Right ventricle myocardium superior (tissue), 1 donor: ENCODE measurements at places on chromosomes 6 and 20.

DNA sequence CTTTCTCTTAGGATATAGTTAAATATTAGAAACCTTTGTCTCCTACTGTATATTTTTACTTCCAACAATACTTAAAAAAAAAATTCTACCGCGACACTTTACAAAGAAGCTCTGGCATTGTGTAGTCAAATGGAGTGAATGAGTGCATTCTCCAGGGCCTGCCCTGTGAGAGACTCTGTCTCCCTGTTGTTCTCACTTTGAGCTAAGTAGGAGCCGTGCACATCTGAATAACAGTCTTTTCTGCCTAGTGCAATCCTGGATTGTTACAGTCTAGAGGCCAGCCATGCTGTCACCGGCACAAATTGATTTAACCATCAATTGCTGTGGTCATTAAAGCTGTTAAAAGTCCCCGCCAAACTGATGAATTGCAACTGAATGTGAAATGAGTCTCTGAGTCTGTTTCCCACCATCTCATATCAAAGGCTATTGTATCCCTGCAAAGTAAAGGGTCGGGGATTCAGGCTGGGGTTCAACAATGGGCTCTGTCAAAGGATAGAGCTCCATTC, 156.0 kb downstream of the RFPL4B start:
- DNase-seq: no peak

- no peak for DNase-seq
These were observed 22.6 kb upstream of the BTN3A2 start for GRCh38 chr6:26342106-26343004.

DNA sequence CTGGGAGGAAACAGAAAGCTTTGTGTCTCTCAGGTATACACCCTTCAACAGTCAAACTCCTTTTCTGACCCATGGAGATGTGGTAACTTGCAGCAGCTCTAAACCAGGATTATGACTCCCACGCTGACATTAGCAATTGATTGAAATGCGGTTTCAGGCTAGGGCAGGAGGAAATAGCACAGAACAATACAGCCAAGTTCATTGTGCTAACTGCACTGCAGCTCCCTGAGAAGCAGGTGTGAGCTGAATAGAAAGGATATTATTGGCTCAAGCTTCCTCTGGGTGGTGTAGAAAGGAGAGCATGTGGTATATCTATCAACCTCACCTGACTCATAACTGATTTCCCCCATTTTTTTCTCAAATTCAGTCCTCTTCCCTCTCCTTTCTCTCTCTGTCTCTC, 612.3 kb upstream of the BTBD3 start:
- no peak for DNase-seq

- DNase-seq: no peak
These were observed 169.7 kb downstream of the EYA4 start for GRCh38 chr6:133410638-133411435.

DNA sequence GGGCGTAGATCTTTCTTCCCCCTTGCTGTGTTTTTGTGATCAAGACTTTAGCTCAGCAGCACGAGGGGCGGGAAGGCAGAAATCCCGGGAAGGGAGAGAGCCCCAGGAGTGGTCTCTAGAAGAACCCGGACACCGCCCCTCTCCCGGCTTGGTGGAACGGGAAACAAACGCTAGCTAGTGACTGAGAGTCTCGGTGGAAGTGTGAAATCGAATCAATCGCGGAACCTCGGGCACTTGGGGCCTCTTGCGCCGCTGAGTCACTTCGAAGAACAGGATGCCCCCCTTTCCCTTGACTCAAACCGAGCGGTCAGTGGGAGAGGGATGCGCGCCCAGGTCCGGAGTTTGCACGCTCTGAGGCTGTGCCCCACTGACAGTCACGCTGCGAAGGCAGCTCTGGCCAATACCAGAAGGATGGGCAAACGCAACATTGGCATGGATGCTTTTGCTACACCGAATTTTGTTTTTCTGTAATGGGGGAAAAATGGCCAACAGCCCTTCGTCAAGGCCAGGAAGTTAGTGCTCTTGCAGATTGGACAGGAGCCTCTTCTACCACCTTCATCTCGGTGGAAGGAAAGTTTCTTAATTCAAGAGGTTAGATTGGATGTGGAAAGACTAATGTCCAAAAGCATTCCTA, 1.6 kb upstream of the OLIG3 start:
- DNase-seq: no peak

GRCh38 chr20:62651285-62652021, 9.2 kb downstream of the SLCO4A1 start:
- peak; percentile 82 for DNase-seq

GRCh38 chr6:14699803-14700601, 545.9 kb upstream of the JARID2 start:
- no peak for DNase-seq

DNA sequence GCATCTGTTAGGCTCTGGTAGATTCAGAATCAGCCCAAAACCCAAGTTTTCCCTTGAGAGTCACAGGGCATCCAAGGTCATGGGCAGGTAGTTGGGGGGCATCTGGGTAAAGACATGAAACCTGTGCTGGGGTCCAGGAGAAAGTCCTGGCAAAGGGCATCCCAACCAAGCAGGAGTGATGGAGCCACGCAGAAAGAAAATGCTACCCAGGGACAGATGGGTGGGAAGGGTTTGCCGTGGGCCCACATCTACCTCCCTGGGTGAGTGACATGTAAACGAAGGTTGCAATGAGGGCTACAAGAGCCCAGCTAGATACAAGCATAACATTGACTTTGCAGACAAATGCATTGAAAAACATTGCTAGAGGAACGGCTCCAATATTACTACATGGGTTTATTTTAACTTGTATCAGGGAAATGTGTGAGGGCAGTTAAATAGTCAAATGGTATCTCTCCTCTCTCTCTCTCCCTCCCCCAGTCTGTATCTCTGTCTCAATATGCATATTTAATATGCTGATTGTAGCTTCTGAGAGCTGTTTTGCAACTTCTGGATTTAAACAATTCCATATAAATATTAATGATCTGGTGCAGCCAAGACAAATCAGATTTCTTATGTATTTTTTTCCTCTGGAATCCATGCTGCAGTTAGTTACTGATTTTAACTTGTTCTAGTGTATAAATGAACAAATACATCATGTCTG, 135.7 kb downstream of the SYNDIG1 start:
- no peak for DNase-seq

DNA sequence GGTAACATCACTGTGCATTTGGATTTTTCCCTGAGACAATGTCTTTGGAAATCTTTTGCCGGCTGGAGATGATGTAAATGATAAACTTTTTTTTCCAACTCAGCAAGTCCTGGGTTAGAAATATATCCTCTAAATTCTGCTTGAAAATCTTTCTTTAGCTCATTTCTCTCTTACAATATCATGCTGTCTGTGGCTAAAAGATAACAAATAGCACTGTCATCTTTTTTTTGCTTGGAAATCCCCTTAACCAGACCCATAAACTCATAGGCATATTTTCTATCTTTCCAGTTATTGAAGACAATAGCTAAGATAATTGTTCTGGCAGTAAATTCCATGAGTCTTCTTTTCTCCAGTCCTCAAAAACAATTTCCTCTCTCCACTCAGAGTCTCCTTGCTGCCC, 481.5 kb downstream of the NKAIN2 start:
- no peak for DNase-seq

- DNase-seq: no peak
These were observed 23.7 kb downstream of the RIOK1 start for GRCh38 chr6:7413151-7413823.

GRCh38 chr20:17418737-17419136, 112.4 kb downstream of the BFSP1 start:
- no peak for DNase-seq

GRCh38 chr6:474453-475185, 83.1 kb downstream of the IRF4 start:
- DNase-seq: no peak

GRCh38 chr20:62918147-62918546, 8.2 kb downstream of the DIDO1 start:
- DNase-seq: no peak

- no peak for DNase-seq
These were observed 126.4 kb downstream of the SCML4 start for GRCh38 chr6:107697682-107698081.

DNA sequence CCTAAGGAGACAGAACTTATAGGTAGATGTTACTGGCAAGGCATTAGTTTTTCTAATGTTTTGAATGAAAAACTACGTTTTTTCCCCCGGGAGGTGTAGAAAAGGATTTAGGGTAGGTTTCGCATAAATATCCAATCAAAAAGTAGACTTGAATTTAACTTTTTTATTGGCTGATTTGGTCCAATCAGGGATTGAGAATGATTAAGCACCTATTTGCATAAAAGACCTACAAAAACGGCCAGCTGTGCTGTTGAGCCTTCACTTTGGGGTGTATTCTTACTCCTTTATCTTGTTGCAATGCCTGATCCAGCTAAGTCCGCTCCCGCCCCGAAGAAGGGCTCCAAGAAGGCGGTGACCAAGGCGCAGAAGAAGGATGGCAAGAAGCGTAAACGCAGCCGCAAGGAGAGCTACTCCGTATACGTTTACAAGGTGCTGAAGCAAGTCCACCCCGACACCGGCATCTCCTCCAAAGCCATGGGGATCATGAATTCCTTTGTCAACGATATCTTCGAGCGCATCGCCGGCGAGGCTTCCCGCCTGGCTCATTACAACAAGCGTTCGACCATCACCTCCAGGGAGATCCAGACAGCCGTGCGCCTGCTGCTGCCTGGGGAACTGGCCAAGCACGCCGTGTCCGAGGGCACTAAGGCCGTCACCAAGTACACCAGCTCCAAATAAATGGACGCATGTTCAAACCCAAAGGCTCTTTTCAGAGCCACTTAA, 113.5 kb upstream of the BTN3A2 start:
- no peak for DNase-seq

DNA sequence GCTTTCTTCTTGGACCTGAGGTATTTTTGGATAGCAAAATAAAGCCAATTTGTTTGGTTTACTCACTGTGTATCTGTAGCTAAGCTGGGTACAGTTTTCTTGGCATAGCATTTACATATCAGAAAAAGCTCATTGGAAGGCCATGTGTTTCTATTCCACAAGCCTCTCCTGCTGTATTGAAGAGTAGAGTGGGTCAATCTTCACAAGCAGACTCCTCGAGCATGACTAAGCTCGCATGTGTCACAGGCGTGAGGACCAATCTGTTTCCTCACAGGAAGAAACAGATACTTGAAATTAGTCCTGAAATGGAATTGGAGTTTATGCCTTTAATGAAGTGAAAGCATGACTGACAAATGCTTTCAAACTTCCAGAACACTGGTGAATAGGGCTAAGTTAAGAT, 1279.0 kb upstream of the MAP3K7 start:
- no peak for DNase-seq

DNA sequence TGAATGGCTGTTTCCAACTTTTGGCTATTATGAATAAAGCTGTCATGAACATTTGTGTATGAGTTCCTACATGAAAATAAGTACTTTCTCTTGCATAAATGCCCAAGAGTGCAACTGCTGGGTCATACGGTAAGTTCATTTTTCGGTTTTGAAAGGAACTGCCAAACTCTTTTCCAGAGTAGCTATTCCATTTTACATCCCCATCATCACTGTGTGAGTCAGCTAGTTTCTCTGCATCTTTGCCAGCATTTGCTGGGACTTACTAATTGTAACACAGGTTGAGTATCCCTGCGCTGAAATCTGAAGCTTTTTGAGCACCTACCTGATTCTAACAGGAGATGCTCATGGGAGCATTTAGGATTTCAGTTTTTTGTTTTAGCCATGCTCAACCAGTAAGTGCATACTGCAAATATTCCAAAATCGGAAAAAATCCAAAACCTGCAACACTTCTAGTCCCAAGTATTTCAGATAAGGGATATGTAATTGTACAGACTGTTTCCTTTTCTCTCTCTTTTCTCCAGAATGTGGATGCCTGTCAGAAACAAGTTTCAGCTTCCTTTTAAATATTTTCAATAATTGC, 118.4 kb downstream of the DTNBP1 start:
- no peak for DNase-seq

- DNase-seq: no peak
These were observed 145.4 kb downstream of the FOXA2 start for GRCh38 chr20:22438926-22439325.

- no peak for DNase-seq
These were observed 22.8 kb upstream of the LRRC1 start for GRCh38 chr6:53771785-53772624.

- no peak for DNase-seq
These were observed 82.1 kb upstream of the FABP7 start for GRCh38 chr6:122697458-122697857.

GRCh38 chr6:163437466-163437865, 22.9 kb downstream of the QKI start:
- no peak for DNase-seq

DNA sequence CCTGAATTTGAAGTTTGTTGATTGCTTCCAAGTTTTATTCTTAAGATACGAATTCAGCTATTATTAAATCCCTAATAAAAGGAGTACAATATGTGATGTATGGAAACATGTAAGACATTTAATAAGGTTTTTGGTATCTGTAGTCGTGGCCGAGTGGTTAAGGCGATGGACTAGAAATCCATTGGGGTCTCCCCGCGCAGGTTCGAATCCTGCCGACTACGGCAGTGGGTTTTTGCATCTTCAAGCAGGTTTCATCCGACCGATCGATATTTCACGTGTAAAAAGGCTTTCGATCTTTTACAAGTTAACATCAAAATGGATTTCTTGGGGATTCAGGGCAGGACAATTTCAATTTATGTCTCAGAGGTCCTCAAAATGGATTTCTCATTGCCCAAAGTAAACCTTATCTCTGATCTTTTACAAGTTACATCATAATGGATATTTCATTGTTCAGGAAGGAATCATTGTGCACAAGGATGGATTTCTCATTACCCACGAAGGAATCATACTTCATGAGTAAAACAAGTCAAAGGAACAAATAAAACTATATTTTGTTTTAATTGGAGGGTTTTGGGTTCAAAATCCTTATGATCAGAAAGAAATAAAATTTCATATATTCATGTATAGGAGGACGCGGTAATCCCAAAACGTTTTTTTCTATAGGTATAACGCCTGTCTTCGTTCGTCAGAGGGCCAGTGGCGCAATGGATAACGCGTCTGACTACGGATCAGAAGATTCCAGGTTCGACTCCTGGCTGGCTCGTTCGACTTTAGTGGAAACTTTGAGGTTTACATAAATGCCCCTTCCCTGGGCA, 37.3 kb upstream of the BTN3A2 start:
- no peak for DNase-seq

- DNase-seq: no peak
These were observed 51.6 kb downstream of the RFX6 start for GRCh38 chr6:116928677-116929076.

GRCh38 chr6:17397764-17398194, 4.4 kb downstream of the CAP2 start:
- DNase-seq: no peak

DNA sequence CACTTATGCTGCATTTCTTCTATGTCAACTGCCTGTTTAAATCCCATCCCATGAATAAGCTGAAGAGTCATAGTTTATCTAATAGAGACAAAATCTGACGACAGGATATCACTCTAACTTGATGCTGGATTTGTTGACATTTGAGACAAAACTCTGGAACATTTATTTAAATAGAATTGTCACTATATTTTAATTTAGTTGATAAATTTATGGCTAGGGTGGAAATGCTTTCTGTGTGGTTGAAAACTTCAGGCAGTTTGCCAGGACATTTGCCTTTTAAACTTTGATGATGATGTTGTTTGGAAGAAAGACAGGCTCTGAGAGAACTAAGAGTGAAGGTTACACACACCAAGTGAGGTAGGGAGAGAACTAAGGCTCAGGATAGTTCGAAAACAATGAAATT, 68.1 kb downstream of the GJA1 start:
- no peak for DNase-seq

GRCh38 chr20:48486065-48486464, 341.7 kb downstream of the PREX1 start:
- DNase-seq: no peak

GRCh38 chr20:17621229-17621968, 51.5 kb downstream of the DSTN start:
- DNase-seq: no peak

GRCh38 chr20:6829510-6830116, 62.1 kb downstream of the BMP2 start:
- no peak for DNase-seq
